ENCODE measurements at places on chromosomes 11 and 22. TPM values are rescaled to one million over a fixed set of nuclear protein-coding genes. Genes with fewer than 3 reads are reported as not detected.

Gene DCDC1
- 3.8 TPM for total RNA-seq

Gene ZBTB16
- 236 TPM for total RNA-seq

Gene KIAA1671
- 62.8 TPM for total RNA-seq

Gene H19
- 209 TPM for total RNA-seq

Gene HEPN1
- not detected for total RNA-seq

Gene KCTD17
- 17.4 TPM for total RNA-seq

Gene KRTAP5-8
- 0.32 TPM for total RNA-seq

Gene OVOL1
- 3.6 TPM for total RNA-seq

Gene PHOX2A
- total RNA-seq: not detected

Gene USP35
- total RNA-seq: 5.1 TPM

Gene PATE2
- 0.32 TPM for total RNA-seq

Gene CCDC116
- not detected for total RNA-seq

Gene F2
- total RNA-seq: not detected

Gene CATSPERZ
- total RNA-seq: not detected

Gene NUDT8
- 9.7 TPM for total RNA-seq

Gene OR52I1
- not detected for total RNA-seq

Gene KRTAP5-9
- total RNA-seq: not detected

Gene BEST1
- total RNA-seq: 3.7 TPM

Gene DEFB131B
- total RNA-seq: not detected

Gene MN1
- 4.7 TPM for total RNA-seq

Gene SULT4A1
- not detected for total RNA-seq

Gene RPS25
- total RNA-seq: 1,984 TPM

Gene ANO3
- 0.66 TPM for total RNA-seq

Gene MPEG1
- total RNA-seq: 65.4 TPM

Gene KDM4D
- 0.33 TPM for total RNA-seq

Gene TUBA8
- 1.6 TPM for total RNA-seq

Gene APOBEC3B
- 0.33 TPM for total RNA-seq

Gene KRTAP5-11
- not detected for total RNA-seq

Gene SCGB1D2
- total RNA-seq: 476 TPM
